Endodermal cell (in vitro differentiated cells): ENCODE measurements at places on chromosomes 3 and 15.
A peak's percentile ranks its signal among the peaks of the same experiment; 100 is the strongest.

GRCh38 chr15:65533057-65533756, 2.9 kb downstream of the HACD3 start:
- H3K36me3 ChIP-seq: peaks cover 15% of the 10 kb centered on the region
- no peaks in the 10 kb centered on the region for H3K27me3 ChIP-seq
- H3K4me3 ChIP-seq: peak overlapping the region; percentile 88
- peak; percentile 53 for DNase-seq

DNA sequence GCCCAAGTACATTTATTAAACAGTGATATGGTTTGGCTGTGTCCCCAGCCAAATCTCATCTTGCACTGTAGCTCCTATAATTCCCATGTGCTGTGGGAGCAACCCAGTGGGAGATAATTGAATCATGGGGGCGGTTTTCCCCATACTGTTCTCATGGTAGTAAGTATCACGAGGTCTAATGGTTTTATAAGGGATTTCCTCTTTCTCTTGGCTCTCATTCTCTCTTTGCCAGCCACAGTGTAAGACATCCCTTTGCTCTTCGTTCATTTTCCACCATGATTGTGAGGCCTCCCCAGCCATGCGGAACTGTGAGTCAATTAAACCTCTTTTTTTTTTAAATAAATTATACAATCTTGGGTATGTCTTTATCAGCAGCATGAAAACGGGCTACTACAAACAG, 228.0 kb upstream of the TP63 start:
- H3K27me3 ChIP-seq: no peaks in the 10 kb centered on the region
- no peaks in the 10 kb centered on the region for H3K4me1 ChIP-seq
- H3K27ac ChIP-seq: no peak overlapping the region
- no peaks in the 10 kb centered on the region for H3K36me3 ChIP-seq

- H3K4me1 ChIP-seq: peaks cover 13% of the 10 kb centered on the region
- peaks cover 28% of the 10 kb centered on the region for H3K36me3 ChIP-seq
- no peak for DNase-seq
- H3K27ac ChIP-seq: no peak overlapping the region
- no peaks in the 10 kb centered on the region for H3K27me3 ChIP-seq
Observed at GRCh38 chr3:42651248-42652091, 2.0 kb upstream of the ZBTB47 start.

DNA sequence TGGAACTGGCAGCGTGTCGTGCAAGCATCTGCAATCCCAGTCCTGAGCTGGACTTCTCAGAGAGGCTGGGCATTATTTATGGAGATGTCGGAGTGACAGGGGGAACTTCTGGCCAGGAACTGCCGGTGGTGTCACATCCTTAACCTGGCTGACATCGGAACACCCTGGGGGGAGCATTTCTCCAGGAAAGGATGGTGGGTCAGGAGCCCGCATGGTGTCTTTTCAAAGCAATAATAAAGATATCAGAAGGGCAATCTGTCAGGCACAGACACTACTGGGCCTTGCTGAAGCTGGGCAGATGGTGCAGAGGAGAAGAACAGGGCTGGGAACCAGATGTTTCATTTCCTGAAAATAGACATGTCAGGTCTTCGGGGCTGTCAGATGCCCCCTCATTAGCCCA, 133.5 kb downstream of the WNT7A start:
- no peak for DNase-seq
- no peaks in the 10 kb centered on the region for H3K4me1 ChIP-seq
- no peak overlapping the region for H3K27ac ChIP-seq
- no peaks in the 10 kb centered on the region for H3K36me3 ChIP-seq
- no peaks in the 10 kb centered on the region for H3K27me3 ChIP-seq

DNA sequence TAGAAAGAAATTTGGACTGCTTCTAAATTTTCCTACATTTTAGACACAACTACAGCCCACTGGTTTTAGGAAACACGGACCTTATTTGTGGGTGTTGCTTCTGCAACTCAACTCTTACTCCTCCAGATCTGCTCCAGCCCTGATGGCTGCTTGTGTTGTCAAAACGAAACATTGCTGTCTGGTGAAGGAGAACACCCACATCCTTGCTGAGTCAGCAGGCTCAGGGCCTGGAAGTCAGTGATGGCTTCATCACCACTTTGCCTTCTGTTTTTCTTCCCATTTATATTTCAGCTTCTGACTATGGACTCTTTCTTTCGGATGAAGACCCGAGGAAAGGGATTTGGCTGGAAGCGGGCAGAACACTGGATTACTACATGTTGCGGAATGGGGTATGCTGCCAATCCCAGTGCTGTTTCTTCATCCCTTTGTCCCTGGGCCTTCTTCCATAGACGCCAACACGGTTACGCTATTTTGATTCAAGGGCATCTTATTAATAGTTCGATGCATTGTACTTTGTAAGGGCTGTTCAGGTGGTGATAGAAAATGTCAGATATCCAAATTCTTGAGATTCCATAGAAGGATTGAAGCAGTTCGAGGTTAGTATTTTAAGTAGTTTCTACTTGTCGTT, 392.6 kb upstream of the TPM1 start:
- no peak for DNase-seq
- no peak overlapping the region for H3K4me3 ChIP-seq
- no peaks in the 10 kb centered on the region for H3K27me3 ChIP-seq
- no peak overlapping the region for H3K27ac ChIP-seq
- H3K4me1 ChIP-seq: peaks cover 3% of the 10 kb centered on the region

DNA sequence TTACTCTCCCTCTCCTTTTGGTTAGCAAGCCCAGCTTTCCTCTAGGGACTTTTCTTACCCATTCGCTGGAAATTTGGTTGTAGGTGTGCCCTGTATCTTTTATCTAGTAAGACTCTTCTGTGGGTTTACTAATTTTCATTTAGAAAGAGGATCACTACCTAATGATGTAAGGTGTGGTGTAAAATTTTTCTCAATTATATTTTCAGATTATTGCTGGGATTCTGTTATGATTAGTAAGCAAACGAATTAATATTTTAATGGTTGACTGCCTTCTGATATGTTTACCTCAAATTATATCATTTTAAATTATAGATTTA, 28.5 kb downstream of the PLCL2 start:
- H3K4me3 ChIP-seq: no peak overlapping the region
- H3K27me3 ChIP-seq: no peaks in the 10 kb centered on the region
- no peak for DNase-seq
- H3K27ac ChIP-seq: no peak overlapping the region

DNA sequence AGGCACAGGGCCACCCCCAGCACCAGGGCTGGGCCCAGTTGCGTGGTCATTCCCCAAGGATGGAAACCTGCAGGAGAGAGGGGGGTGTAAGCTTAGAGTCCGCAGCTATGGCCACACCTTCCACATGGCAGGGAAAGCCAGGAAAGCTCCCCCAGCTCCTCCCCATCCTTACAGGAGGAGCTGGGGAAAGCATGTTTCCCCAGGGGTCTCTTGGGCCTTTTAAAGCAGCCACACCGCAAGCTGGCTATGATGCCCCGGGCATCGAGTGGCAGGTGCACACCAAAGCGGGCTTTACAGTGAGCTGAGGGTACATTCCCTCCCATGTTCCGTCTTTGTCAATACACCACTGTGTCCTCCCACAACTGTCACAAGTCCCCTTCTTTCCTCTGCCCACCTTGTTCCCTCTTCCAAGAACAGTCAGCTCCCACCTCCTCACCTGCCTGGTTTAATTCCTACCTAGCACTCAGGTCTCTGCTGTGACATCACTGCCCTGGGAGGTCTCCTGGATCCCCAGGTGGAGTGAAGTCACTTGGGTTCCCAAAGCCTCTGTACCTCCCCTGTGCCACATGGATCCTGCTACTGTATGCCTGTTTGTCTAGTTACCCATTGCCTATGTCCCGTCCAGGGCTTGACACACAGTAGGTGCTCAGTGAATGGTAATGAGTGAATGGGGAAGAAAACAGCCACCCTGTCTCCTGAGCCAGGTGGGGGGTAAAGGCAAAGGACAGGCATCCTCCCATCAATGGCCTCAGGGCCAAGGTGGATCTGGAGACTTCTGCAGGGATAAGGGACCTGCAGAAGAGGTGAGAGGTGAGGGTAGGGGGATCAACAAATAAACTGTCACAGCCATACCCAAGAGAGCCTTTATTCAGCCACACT, 3.4 kb downstream of the HYAL3 start:
- no peaks in the 10 kb centered on the region for H3K36me3 ChIP-seq
- H3K27me3 ChIP-seq: no peaks in the 10 kb centered on the region
- H3K27ac ChIP-seq: no peak overlapping the region
- DNase-seq: peak; percentile 35
- H3K4me3 ChIP-seq: no peak overlapping the region

- DNase-seq: no peak
- H3K27ac ChIP-seq: no peak overlapping the region
- H3K27me3 ChIP-seq: no peaks in the 10 kb centered on the region
- H3K4me1 ChIP-seq: no peaks in the 10 kb centered on the region
- peak overlapping the region; percentile 70 for H3K4me3 ChIP-seq
Observed at GRCh38 chr3:157190380-157190872, 30.5 kb upstream of the CCNL1 start.

GRCh38 chr15:49982584-49982983, 136.4 kb downstream of the ATP8B4 start:
- no peak for DNase-seq
- H3K27me3 ChIP-seq: no peaks in the 10 kb centered on the region
- H3K27ac ChIP-seq: no peak overlapping the region
- H3K36me3 ChIP-seq: no peaks in the 10 kb centered on the region
- no peak overlapping the region for H3K4me3 ChIP-seq
- H3K4me1 ChIP-seq: peaks cover 14% of the 10 kb centered on the region

DNA sequence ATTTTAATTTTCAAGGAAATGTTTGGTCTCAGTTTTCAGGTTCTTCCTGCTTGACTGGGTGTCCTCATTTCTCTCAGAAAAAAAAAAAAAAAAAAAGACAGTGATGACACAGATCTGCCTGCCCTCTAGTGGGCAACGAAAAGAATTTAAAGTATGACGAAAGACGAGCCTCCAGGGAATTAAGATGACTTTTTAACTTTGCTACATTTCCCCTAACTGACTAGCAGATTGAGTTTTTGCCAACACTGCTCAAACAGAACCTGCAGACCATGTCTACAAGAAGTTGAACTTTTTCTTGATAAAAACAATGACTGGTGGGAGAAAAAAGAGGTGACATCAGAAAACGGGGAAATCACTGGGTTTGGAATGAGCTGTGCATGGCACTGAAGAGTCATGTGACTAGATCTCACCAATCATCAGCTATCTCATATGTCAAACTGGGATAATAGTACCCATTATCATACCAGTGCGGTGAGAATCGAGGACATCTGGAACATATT, 40.8 kb downstream of the EOMES start:
- peaks cover 6% of the 10 kb centered on the region for H3K4me1 ChIP-seq
- peak overlapping the region; percentile 72 for H3K4me3 ChIP-seq
- no peaks in the 10 kb centered on the region for H3K36me3 ChIP-seq

DNA sequence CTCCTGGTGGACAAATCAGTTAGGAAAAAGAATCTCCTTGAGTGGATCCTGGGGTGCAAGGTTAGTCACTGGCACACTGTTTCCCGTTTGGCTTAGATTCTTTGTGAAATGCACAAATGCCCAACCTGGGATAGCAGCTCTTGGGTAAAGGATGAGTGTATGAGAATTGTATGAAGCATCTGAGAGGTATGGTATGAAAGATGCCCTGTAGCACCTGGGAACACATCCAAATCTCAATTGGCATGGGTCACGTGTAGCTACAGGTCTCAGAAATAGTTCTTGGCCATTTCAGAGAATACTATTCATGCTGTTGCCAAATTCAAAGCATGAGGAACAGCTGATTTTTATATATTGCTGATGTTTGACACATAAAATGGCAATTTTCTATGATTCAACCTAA, 84.3 kb downstream of the KCNH8 start:
- H3K27ac ChIP-seq: no peak overlapping the region
- H3K36me3 ChIP-seq: peaks cover 5% of the 10 kb centered on the region
- DNase-seq: no peak
- no peaks in the 10 kb centered on the region for H3K27me3 ChIP-seq
- no peak overlapping the region for H3K4me3 ChIP-seq

GRCh38 chr15:40785164-40785563, 15.4 kb downstream of the C15orf62 start:
- H3K4me1 ChIP-seq: peaks cover 10% of the 10 kb centered on the region
- DNase-seq: no peak
- no peaks in the 10 kb centered on the region for H3K36me3 ChIP-seq
- H3K4me3 ChIP-seq: no peak overlapping the region
